ENCODE measurements at places on chromosomes 6 and 20. TPM values are rescaled to one million over a fixed set of nuclear protein-coding genes. Genes with fewer than 3 reads are reported as not detected.
A peak's percentile ranks its signal among the peaks of the same experiment; 100 is the strongest.

DNA sequence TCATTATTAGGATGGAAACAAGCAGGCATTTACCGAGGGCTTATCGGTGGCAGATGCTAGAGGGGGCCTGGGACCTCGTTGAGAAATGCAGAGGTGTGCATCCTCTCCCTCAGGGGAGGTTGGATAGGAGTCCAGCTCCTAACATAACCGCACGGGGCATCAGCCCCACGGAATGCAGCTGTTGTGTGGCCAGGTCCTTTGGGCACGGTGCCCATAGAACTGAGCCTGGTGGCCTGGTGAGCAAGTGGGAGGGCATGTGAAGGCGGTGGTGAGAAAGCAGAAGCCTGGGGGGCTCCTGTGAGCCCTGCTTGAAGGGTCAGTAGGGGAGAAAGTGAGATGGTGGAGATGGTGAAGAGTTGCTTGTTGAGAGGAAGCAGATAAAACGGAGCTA, 143.7 kb downstream of the CDH26 start:
- H3K4me1 ChIP-seq, result no peaks in the 10 kb centered on the region
- H3K27me3 ChIP-seq, result no peaks in the 10 kb centered on the region
- H3K4me3 ChIP-seq, result no peak overlapping the region
- no peak for DNase-seq
- no peak overlapping the region for H3K27ac ChIP-seq

RAET1G gene
- 1.6 TPM for total RNA-seq

PTCRA gene
- 1.6 TPM for total RNA-seq

DNA sequence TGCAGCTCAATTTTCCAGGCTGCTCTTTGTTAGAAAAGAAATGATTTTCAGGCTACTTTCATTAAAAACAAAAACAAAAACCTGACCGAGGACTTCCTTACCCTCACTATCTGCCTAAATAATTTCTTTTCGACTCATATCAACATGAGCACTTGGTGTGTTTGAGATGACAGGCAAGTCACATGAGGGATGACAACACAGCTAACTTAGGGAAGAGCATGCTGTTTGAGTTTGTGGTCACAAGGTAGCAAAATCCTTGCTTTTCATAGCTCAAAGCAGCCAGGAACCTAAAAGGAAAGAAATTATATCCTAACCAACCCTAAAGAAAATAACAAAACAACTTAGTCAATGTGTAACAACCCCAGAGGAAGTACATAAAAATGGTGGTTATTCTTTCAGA, 459.5 kb downstream of the KIF16B start:
- H3K27ac ChIP-seq, result no peak overlapping the region
- no peaks in the 10 kb centered on the region for H3K27me3 ChIP-seq
- DNase-seq, result no peak
- H3K36me3 ChIP-seq, result no peaks in the 10 kb centered on the region

SNAP25 gene
- total RNA-seq, result 9.3 TPM

GRCh38 chr6:122184401-122184827, 215.0 kb upstream of the HSF2 start:
- H3K4me3 ChIP-seq, result peak overlapping the region; percentile 16
- no peaks in the 10 kb centered on the region for H3K4me1 ChIP-seq
- DNase-seq, result no peak
- H3K36me3 ChIP-seq, result no peaks in the 10 kb centered on the region
- no peaks in the 10 kb centered on the region for H3K27me3 ChIP-seq
- no peak overlapping the region for H3K27ac ChIP-seq

DNA sequence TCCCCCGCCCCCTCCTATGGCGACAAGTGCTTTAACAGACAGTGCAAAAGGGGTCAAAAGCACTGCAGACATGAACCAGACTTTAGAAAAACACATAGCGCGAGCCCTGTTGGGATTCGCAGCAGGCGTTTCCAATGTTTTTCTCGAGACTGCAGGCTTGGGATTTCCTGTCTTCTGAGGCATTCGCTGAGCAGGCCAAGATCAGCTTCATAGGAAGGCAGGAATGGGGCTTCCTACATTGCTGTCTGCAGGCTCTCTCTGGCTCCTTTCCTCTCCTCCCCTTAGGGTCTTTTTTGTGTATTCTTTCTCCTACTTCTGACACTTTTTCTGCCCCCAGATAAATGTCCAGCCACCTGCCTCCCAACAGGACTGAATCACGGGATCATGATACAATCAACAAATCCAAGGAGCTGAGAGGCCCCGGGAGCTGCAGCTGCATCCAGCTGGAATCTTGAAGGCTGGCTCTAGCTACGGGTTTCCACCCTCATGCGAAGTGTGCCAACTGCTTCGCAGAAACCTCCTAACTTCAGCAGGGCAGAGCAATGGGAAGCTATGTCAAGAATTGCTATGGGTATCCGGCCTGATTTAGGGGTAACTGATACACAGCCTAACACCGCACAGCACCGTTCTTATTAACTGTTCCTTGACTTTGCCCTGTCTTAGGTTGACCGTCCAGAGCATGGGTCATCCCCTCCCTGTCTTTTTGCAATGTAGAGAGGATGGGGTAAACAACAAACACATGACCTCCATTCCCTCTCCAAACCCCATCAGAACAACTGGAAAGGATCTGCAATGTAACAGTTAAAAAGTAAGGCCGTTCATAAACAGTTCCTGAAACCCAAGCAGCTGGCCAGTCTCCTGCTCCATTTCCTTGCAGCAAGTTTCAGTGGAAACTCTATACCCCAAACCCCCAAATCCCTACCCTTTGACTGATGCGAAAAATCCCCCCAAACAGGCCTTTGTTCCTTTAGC, 31.5 kb downstream of the SNX5 start:
- peaks cover 17% of the 10 kb centered on the region for H3K36me3 ChIP-seq
- peak; percentile 81 for DNase-seq
- H3K4me3 ChIP-seq, result no peak overlapping the region
- peak overlapping the region; percentile 49 for H3K27ac ChIP-seq

PACSIN1 gene
- 5.6 TPM for total RNA-seq

DNA sequence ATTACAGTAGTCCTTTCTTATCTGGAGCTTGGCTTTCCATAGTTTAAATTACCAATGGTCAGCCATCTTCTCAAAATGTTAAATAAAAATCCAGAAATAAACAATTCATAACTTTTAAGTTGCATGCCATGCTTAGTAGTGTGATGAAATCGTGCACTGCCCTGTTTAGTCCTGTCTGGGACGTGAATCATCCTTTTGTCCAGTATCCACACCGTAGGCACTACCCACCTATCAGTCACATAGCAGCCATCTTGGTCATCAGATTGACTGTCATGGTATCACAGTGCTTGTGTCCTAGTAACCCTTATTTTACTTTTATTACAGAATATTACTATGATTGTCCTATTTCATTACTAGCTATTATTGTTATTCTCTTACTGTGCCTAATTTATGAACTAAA, 924.1 kb downstream of the EYS start:
- no peak for DNase-seq
- no peak overlapping the region for H3K27ac ChIP-seq
- no peaks in the 10 kb centered on the region for H3K27me3 ChIP-seq
- H3K4me1 ChIP-seq, result no peaks in the 10 kb centered on the region
- H3K36me3 ChIP-seq, result no peaks in the 10 kb centered on the region

NR2E1 gene
- total RNA-seq, result not detected

- H3K4me3 ChIP-seq, result no peak overlapping the region
- no peaks in the 10 kb centered on the region for H3K36me3 ChIP-seq
- no peaks in the 10 kb centered on the region for H3K27me3 ChIP-seq
- H3K4me1 ChIP-seq, result peaks cover 2% of the 10 kb centered on the region
Measured at GRCh38 chr6:161044335-161044734, 52.8 kb downstream of the MAP3K4 start.

- no peaks in the 10 kb centered on the region for H3K4me1 ChIP-seq
- no peaks in the 10 kb centered on the region for H3K27me3 ChIP-seq
- no peaks in the 10 kb centered on the region for H3K36me3 ChIP-seq
- no peak overlapping the region for H3K4me3 ChIP-seq
Measured at GRCh38 chr6:21732731-21733130, 139.2 kb downstream of the SOX4 start.

FAM83B gene
- total RNA-seq, result 19.6 TPM

GRCh38 chr6:150298030-150298380, 70.8 kb upstream of the IYD start:
- no peaks in the 10 kb centered on the region for H3K4me1 ChIP-seq
- no peaks in the 10 kb centered on the region for H3K36me3 ChIP-seq
- no peak overlapping the region for H3K4me3 ChIP-seq
- H3K27ac ChIP-seq, result peak overlapping the region; percentile 1
- DNase-seq, result no peak
- H3K27me3 ChIP-seq, result no peaks in the 10 kb centered on the region

BCL2L1 gene
- total RNA-seq, result 84.2 TPM

GRCh38 chr20:36920334-36920730, 31.2 kb downstream of the SAMHD1 start:
- no peaks in the 10 kb centered on the region for H3K4me1 ChIP-seq
- no peak for DNase-seq
- no peak overlapping the region for H3K4me3 ChIP-seq
- H3K27ac ChIP-seq, result no peak overlapping the region
- peaks cover 90% of the 10 kb centered on the region for H3K36me3 ChIP-seq
- H3K27me3 ChIP-seq, result no peaks in the 10 kb centered on the region

KCNS1 gene
- 0.39 TPM for total RNA-seq

- no peaks in the 10 kb centered on the region for H3K27me3 ChIP-seq
- H3K4me3 ChIP-seq, result no peak overlapping the region
- no peak overlapping the region for H3K27ac ChIP-seq
- H3K4me1 ChIP-seq, result no peaks in the 10 kb centered on the region
Measured at GRCh38 chr6:168765752-168766151, 324.8 kb downstream of the SMOC2 start.

FAM50B gene
- total RNA-seq, result 19.6 TPM

C6orf163 gene
- 1.5 TPM for total RNA-seq

- H3K27ac ChIP-seq, result no peak overlapping the region
- H3K27me3 ChIP-seq, result no peaks in the 10 kb centered on the region
- DNase-seq, result no peak
- no peak overlapping the region for H3K4me3 ChIP-seq
- H3K4me1 ChIP-seq, result no peaks in the 10 kb centered on the region
Measured at GRCh38 chr6:38212116-38212515, 392.6 kb downstream of the ZFAND3 start.

COL9A3 gene
- total RNA-seq, result 5.7 TPM
